Cerebellar nuclear complex (tissue), 1 donor: ENCODE measurements at places on chromosomes 2 and 18.

GRCh38 chr18:12744103-12744502, 41.3 kb downstream of the PSMG2 start:
- DNase-seq: no peak

DNA sequence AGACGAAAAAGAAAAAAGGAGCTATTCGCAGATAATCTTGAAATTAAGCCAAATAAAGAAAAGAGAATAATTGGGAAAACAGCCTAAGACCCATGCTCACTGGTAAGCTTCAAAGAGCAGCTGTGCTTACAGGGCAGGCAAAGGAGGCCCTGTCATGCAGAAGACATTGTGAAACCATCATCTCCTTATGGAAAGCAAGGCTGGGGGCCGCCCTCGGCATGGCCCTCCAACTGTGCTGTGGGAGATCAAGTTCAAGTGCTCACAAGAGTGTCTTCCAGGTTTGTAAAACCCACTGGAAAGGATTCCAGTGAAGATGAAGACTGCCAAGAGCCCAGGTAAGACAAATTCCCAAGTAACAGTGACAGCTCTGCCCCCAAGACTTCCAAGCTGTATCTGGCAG, 32.2 kb downstream of the ACVR1 start:
- no peak for DNase-seq

- no peak for DNase-seq
These were observed 223.3 kb downstream of the FBXO15 start for GRCh38 chr18:73924307-73924706.

DNA sequence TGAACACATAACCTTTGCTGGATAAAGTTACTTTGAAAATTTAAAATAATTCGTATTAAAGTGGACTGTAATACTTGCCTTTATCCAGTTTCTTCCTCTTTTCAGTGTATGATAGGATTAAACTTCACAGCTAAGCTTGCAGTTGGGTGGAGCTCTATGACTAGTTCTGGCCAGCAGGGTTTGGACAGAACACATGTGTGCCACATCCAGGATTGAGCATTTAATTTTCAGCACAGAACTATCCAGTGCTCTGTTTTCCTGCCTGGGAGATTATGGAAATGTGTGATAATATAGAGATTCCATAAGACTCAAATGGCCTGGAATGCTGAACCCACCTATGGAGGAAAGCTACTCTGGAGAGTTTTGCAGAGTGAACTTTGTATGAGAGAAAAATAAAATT, 200.2 kb downstream of the OSR1 start:
- no peak for DNase-seq

- no peak for DNase-seq
These were observed 191.6 kb downstream of the BABAM2 start for GRCh38 chr2:28082131-28082530.

DNA sequence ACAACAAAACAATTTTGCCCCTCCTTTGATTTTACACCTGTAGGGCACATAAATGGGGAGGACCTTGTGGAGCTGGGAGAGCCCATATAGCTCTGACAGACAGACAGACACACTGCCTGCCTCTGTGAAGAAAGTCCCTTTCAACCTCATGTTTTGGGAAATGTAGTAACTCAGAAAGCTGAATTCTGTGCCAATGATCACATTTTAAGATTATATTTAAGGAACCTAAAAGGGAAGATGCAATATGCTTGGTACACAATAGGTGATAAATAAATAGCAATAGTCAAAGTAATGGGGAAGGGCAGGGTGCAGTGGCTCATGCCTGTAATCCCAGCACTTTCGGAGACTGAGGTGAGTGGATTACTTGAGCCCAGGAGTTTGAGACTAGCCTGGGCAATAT, 446.4 kb upstream of the ID2 start:
- DNase-seq: no peak
